Skin of body (tissue), 3 donors: ENCODE measurements at places on chromosomes 6 and 20. TPM values are rescaled to one million over a fixed set of nuclear protein-coding genes. Genes with fewer than 3 reads are reported as not detected.

Gene CTCFL
- 0.10 TPM for total RNA-seq

Gene WFDC8
- total RNA-seq: not detected

Gene CYP39A1
- 10.8 TPM for total RNA-seq

Gene COL19A1
- 2.3 TPM for total RNA-seq

Gene TRMT11
- 23.9 TPM for total RNA-seq

- no peak for DNase-seq
Observed at GRCh38 chr6:47207261-47207660, 102.4 kb downstream of the TNFRSF21 start.

DNA sequence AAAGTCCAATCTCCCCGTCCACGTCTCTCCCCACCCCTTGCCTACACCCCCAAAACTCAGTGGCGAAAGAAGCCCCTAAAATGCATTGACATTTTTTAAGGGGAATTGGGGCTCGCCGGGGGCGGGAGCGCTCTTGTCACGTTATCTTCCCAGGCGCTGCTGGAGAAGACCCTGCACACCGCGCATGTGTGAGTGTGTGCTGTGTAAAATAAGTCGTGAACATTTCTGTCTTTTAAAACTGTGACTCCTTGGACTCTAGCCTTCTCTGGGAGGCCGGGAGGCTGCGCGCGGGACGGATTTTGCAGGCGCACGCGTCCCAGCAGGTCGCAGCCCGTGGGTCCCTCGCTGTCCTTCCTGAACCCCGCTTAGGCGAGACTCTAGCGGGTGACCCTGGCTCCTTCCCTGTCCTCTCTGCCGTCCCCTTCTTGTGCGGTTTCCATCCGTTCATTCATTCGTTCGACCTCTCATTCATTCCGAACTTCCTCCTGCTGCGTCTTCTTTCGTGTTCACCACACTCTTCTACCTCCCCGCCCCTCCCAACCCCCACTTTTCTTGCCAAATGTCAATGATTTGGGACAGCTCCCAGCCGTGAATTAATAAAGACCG, 2.2 kb downstream of the NRN1 start:
- DNase-seq: peak; percentile 63

DNA sequence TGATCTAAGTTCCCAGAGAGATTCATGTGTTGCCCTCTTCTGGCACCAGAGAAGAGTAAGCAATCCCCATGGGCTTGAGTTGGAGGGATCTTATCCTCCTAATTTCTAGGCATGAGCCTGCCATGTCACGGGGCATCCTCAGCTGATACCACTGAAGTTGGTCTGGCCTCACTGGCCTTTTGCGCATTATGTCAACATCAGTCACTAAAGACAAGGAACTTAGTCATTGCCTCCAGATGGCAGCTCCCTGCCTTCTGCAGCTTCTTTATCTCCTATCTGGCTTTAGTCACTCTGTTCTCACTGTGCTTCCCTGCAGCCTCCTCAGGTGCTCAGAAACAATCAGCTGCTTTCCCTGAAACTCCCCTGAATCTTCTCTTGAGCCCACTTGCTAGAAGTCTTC, 312.2 kb downstream of the ADGRG6 start:
- DNase-seq: no peak

GRCh38 chr6:26388014-26388413, 5.1 kb downstream of the BTN2A2 start:
- no peak for DNase-seq

- no peak for DNase-seq
Observed at GRCh38 chr6:107572886-107573285, 83.0 kb downstream of the SOBP start.

DNA sequence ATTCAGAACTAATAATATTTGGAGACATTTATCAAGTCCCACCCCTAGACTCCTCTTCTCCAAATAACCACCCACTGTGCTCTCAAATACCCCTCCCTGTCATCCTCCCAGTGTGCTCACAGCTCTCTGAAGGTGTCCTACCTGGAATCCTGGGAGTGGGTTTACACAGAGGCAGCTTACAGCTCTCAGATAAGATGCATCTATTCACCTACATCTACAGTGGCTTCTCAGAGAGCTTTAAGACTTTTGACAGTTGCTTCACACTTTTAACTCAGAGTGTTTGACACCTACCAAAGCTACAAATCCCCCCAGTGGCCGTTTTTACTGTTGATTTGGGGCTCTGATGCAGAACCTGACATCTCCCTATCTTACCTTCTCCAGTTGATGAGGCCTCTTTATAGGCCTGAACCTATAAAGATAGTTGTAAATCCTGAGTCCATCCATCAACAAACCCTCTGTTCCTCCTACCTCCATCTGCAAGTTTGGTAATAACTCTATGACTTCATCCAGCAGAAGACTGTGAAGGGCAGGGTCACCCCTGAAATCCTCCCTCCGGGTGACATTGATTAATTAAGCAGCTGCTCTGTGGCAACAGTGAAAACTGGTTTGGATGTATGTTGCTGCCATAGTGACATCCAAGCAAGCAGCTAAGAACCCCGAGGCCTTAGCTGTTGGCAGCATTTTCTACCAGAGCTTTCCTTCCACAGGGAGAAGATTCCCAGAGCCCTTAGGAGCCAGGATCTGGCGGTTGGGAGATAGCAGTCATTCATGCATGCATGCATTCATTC, 226.1 kb upstream of the RREB1 start:
- DNase-seq: no peak

- no peak for DNase-seq
Observed at GRCh38 chr20:7744411-7744810, 195.8 kb downstream of the HAO1 start.
